ENCODE measurements at places on chromosomes 5 and 9. TPM values are rescaled to one million over a fixed set of nuclear protein-coding genes. Genes with fewer than 3 reads are reported as not detected.

DNA sequence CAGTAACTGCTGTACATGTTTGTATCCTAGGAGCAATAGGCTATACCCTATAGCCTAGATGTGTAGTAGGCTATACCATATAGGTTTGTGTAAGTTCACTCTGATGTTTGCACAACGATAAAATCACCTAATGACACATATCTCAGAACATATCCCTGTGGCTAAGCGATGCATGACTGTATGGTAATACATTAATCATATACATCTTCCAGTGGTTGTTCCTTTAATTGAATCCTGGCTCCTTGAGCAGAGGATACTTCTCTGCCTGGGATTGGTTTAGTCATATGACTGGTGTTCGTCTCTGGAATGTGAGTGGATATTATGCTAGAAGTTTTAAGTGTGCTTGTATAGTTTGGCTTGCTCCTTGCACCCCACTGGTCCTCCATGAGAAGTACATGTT lies 425.8 kb downstream of the MAN2A1 start:
- no peak for DNase-seq
- no peak overlapping the region for H3K27ac ChIP-seq

The SPINK13 gene
- not detected for total RNA-seq

GRCh38 chr9:33341182-33341581 lies 50.9 kb downstream of the NFX1 start:
- no peak overlapping the region for H3K27ac ChIP-seq
- H3K4me3 ChIP-seq: no peak overlapping the region
- no peaks in the 10 kb centered on the region for H3K4me1 ChIP-seq
- DNase-seq: no peak
- H3K36me3 ChIP-seq: peaks cover 83% of the 10 kb centered on the region
- no peaks in the 10 kb centered on the region for H3K27me3 ChIP-seq

DNA sequence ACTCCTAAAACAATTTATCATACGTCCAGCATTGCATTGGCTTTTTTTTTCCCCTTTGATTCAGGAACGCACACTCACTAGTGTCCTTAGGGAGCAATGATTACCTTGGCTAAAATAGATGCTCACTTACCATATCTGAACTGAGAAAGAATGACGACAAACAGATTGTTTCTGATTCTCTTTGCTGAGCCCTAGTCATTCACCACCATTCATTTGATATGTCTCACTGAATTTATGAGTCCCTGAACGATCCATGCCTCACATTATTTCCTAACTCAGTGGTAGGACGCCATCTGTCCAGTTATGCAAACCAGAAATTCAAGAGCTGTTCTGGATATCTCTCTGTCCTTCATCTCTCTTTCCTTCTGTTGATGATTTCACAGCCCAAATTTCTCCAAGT lies 39.3 kb upstream of the DAB2 start:
- H3K27me3 ChIP-seq: no peaks in the 10 kb centered on the region
- no peak overlapping the region for H3K27ac ChIP-seq
- DNase-seq: no peak
- H3K36me3 ChIP-seq: no peaks in the 10 kb centered on the region
- no peak overlapping the region for H3K4me3 ChIP-seq

GRCh38 chr5:171157775-171158174 lies 151.3 kb upstream of the TLX3 start:
- H3K27ac ChIP-seq: no peak overlapping the region
- no peak overlapping the region for H3K4me3 ChIP-seq
- H3K4me1 ChIP-seq: peaks cover 4% of the 10 kb centered on the region
- H3K27me3 ChIP-seq: no peaks in the 10 kb centered on the region
- DNase-seq: no peak
